ENCODE measurements at places on chromosomes 7 and 10.

GRCh38 chr7:52074912-52075311 lies 758.3 kb upstream of the COBL start:
- DNase-seq = no peak

DNA sequence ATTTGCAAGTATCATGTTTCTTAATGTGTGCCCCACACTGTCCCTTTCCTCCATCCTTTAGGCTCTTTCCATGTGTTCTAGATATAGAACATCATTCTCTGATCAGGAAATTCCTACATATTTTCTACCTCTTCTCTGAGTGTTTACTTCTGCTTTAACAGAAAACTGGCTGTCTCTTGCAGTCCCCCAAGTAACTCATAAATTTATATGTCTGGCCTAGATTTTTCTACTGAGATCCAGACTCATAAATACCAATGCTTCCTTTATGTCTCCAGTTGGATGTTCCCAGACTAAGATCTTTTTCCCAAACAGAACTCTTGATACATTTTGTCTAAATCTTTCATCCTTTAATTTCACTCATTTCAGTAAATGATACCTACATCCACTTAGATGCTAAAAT lies 181.8 kb downstream of the CDK14 start:
- DNase-seq = no peak

- DNase-seq = no peak
These were observed 5.5 kb downstream of the PIK3AP1 start for GRCh38 chr10:96714746-96715255.

DNA sequence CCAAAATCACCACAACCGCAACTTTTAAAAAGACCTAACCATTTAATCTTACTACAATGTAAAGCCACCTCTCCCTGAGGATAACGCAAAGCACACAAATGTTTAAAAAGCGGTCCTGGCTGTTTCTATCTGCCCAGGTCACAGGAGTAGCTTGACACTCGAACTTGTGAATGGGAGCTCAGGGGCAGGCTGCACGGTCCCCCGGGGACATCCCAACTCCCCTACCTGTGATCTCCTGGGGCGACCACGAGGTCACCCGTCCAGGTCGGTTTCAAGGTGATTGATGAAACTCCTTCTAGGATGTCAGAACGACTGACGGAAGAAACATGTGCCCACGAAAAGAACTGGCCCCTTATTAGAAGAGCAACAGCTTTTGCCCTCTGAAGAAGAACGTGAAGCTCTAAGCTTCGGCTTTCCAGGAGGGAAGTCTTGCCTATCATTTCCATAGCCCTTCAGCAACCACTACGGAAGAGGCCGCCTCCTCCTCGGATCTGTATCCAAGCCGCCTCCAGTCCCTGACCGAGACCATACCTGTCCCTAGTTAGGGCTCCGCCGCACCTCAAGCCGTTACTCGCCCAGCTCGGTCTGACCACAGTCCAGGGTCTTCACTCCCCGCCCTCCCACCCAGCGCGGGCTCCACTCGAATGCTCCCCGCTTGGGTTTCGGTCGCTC lies 459 bp downstream of the CYCS start:
- DNase-seq = peak; percentile 54

DNA sequence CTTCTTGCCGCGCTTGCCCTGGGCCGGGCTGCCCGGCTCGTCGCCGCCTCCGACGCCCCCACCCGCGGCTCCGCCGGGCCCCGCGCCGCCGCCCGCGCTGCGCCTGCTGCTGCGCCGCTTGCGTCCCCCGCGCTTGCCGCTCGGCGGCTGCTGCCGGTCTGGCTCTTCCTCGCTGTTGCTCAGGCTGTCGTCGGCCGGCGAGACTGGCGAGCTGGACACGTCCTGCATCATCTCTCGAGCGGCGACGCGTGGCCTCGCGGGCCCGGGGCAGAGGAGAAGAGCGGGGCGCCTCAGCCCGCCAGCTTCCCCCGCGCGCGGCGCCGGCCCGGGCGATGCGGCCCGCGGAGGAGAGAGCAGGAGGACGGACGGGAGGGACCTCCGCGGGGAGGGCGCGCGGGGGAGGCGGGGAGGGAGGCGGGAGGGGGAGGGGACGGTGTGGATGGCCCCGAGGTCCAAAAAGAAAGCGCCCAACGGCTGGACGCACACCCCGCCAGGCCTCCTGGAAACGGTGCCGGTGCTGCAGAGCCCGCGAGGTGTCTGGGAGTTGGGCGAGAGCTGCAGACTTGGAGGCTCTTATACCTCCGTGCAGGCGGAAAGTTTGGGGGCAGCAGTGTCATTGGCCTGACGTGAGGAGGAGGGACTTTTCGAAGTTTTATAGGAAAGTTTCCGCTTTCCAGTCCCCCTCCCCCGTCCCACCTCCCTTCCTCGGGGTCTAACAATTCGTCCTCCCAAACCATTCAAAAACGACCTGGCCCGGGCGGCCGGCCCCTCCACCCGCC lies at the start of gene TWIST1:
Gene TWIST1 (minus strand): TSS at position 546 of the 779 bp plus-strand sequence. CDS start 315 bp downstream, at position 231.
- no peak for DNase-seq

GRCh38 chr7:90621747-90622140 lies 25.6 kb downstream of the CDK14 start:
- DNase-seq = no peak

DNA sequence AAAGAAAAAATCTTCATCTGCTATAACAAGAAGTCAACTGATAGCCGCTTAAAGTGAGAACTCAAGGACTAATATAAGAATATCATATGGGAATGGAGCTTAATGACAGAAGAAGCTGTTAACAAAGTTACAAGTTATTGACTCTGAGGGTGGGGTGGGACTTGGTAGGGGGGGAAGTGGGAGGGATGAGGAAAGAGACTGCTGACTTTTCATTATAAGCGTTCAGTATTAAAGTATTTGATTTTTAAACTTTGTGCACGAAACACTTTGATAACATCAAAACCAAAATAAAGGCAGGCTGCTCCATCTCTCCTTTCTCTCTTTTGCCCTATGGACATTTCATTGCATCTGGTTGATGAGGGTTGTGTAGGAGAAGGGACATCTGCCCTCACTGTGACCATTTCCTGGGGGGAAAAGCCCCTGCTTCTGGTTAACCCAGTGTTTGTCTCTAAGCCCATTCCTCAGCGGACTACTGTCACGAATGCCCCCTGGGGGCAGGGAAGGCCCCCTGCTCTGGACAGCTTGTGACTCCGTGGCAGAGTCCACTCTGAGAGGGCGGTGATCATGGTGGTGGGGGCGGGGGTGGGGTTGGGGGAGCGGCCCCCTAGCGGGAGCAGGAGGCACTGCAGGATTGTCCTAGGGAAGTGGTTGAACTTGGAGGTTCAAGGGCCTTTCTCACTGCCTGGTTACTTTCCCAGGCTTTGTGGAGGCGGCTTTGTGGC lies 17.4 kb downstream of the SLC13A4 start:
- DNase-seq = no peak

GRCh38 chr10:113060201-113061053 lies 110.4 kb downstream of the TCF7L2 start:
- no peak for DNase-seq

DNA sequence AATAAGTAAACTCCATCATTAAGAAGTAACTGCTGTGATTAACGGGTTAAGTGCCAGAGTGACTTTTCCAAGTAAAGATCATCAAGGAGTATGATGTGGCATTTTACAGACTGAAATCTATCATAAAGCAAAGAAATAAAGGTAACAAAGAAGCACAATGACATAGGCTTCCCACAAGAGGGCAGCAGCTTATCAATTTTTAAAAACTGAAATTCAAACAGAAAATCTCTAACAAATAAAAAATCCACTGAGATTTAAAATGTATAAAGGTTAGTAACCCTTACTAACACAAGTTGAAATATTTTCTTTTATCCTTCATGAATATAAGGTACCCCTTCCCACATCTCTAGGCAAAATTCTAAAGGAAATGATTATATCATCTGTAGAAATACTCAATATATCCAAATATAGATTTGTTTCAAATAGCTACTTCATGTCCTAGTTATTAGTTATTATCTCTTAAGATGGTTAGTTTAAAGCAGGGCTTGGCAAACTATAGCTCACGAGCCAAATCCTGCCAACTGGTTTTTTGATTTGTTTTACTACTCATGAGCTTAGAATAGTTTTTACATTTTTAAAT lies 29.2 kb downstream of the FAM3C start:
- no peak for DNase-seq

GRCh38 chr10:909831-910230 lies 21.7 kb downstream of the LARP4B start:
- no peak for DNase-seq

GRCh38 chr7:132084776-132085388 lies 491.4 kb downstream of the PLXNA4 start:
- no peak for DNase-seq

DNA sequence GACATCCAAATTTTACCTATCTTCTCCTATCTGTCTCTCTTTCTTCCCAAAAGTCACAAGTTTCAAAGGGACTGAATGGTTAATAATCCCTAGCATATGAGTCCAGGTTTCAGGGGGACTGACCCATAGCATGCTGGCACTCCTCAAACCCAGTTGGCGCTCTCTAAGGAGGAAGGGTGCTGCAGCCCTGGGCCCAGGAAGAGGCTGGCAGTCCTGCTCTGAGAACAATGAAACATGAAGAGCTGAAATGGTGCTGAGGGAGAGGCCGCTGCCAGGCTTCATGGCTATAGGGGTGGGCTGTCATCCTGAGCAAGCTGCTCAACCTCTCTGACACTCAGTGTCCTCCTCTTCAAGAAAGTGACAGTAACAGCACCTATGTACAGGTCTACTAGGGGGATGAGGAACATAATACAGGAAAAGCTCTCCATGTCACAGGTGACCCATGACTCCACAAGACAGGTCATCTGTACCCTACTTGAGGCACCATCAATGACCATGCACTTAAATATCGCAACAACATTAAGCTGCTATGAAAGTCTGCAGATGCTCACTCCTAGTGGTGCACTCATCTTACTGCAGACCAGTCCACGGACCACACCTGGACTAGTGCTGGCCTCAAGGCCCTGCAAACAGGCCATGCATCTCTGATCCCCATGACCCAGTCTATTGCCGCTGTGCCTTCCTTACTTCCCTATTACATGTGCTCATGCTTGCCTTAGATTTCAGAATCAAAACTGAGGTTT lies 17.0 kb downstream of the COBL start:
- no peak for DNase-seq

- DNase-seq = no peak
These were observed 233.3 kb downstream of the SKAP2 start for GRCh38 chr7:26630941-26631580.

GRCh38 chr7:137151041-137151689 lies 192.4 kb downstream of the PTN start:
- no peak for DNase-seq

- no peak for DNase-seq
These were observed 9.3 kb downstream of the TCF7L2 start for GRCh38 chr10:112959207-112959838.

GRCh38 chr10:31118556-31118955 lies 86.9 kb upstream of the ZNF438 start:
- DNase-seq = no peak

- no peak for DNase-seq
These were observed 31.6 kb upstream of the CCDC71L start for GRCh38 chr7:106692450-106693051.

DNA sequence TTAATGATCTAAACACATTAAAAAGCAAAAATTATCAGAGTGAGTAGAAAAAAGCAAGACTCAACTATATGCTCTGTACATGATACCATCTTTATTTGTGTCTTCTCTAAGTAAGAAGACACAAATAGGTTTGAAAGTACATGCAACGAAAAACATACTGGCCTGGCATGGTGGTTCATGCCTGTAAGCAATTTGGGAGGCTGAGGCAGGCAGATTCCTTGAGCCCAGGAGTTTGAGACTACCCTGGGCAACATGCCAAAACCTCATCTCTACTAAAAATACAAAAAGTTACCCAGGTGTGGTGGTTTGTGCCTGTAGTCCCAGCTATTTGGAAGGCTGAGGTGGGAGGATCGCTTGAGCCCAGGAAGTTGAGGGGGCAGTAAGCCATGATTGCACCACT lies 78.1 kb upstream of the TOMM7 start:
- no peak for DNase-seq

- no peak for DNase-seq
These were observed 124.7 kb downstream of the GRM3 start for GRCh38 chr7:86768394-86768793.

- DNase-seq = no peak
These were observed 997.0 kb upstream of the POT1 start for GRCh38 chr7:125926621-125927020.
